ENCODE measurements at places on chromosomes 6 and 20.

- peak; percentile 97 for DNase-seq
These were observed 1.2 kb upstream of the HMGA1 start for GRCh38 chr6:34235307-34236130.

GRCh38 chr6:33779290-33779689, 9.6 kb downstream of the LEMD2 start:
- DNase-seq = no peak

DNA sequence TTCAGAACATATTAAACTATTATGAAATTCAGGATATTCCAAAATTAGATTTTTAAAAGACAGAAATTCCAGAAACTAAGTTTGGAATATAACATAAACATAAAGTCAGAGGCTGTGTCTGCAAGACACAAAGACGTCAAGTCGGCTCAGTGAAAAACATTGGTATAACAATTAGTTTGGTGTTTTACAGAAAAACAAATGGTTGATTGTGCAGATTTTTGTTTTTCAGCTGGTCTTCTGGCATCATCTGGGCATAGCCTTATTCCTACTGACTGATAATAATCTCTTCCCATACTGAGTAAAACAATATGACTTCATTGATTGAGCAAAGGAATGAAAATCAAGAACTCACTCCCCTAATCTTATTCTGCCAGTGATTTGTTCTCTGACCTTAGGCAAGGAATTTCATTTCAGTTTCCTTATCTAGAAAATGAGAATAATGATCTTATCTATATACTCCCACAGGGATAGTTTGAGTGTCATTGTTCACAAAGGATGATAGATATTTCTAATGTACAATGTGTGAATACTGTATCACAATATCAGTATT, 84.3 kb downstream of the FRK start:
- no peak for DNase-seq

GRCh38 chr6:3337521-3338350, 79.0 kb downstream of the PSMG4 start:
- DNase-seq = peak; percentile 51

- no peak for DNase-seq
These were observed 195.1 kb downstream of the PRKN start for GRCh38 chr6:162532283-162533008.
